ENCODE measurements at places on chromosomes 6 and 20.

- no peak for DNase-seq
Measured at GRCh38 chr20:51258582-51259165, 235.8 kb upstream of the KCNG1 start.

DNA sequence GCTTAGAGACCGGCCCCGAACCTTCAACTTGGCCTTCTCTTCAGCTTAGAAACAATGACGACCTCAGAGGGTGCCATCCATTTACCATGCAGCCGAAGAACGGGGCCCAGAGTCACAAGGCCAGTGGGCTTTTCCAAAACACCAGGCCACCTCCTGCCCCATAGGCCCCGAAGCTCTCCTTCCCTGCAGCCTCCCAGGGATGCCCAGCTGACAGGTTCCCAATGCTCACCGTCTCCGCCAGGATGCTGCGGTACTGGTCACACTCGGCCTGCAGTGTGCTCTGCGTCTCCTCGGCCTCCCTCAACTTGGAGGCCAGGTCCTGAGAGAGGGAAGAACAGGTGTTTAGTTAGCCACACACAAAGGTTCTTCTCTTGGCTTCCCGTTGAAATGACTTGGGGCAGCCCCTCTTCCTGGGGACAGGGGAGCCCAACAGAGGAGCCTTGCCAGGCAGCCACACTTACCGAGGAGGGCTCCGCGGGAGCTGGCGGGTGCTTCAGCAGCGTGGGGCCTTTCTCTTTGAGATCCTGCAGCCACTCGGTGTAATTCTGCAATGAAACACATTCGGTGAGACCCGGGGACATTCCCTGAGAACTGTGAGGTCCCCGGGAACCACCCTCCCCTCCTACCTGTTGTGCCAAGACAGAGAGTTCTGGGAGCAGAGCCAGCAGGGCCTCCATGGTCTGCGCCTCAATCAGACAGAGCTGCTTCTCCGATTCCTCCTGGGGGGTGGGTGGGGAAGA is 51.5 kb downstream of the DSTN start:
- DNase-seq = no peak

GRCh38 chr20:46276531-46276930 is 31.8 kb downstream of the CDH22 start:
- no peak for DNase-seq

- no peak for DNase-seq
Measured at GRCh38 chr20:32124916-32125454, 15.5 kb downstream of the TM9SF4 start.

GRCh38 chr6:42175860-42176259 is 2.7 kb downstream of the GUCA1A start:
- no peak for DNase-seq

DNA sequence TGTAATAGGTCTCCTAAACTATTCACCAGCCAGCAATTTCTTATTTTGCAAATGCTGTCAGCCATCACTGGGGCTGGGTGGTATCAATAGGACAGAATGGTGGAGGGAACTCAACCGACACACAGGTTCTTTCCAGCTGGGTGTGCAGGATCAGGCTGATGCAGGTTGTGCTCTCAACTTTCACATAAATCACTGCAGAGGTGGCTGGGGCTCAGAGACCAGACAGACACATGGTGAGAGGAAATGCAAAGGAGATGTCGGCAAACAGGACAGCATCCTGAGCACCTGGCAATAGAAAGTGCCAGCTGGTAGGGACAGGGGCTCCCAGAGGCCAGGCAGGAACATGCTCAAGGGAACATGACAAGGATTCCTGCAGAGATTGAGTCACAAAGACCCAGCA is 254.9 kb downstream of the SOD2 start:
- no peak for DNase-seq

DNA sequence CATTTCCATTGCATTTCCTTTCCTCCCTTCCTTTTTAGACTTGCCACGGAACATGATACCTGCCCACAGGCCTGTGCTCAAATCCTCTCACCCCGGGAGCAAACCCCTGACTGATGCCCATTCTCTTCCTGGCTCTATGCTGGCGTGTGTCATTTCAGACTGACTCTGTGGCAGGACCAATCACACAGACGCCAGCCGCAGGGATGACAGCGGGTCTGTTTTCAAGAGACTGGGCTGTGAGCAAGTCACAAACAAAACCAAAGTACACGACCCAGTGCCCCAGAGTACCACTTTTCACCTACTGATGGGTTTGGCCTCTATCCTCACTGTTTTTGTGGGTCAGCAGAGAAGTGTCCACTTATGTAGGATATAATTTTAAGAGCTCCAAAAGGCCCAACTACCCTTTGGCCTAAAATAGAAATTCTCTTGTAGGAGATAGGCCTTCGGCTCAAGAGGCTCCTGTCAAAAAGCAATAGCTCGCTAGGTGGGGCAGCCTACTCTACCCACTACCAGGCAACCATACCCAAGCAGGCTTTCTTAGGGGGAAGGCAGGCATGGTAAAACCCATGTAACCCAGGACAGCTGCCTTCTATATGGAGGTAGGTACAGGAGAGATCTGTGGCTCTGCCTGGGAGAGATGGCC is 215.7 kb downstream of the CDC5L start:
- DNase-seq = no peak

DNA sequence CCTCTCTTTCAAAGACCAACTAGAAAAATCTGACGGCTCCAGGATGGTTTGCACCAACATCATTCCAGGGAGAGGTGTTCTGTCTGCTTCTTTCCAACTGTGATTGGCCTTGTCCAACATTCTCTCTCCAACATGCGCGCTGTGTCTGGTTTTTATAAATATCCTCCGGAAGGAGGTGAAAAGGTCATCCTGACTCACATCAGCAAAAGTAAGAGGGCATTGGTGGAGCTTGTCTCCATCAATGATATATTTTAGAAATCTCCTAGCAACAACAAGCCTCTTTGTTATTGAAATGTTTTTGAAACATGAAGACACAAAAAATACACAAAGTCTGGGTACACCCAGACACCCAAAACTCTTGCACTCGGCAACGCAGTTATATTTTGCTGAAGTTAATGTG is 475.3 kb upstream of the JARID2 start:
- no peak for DNase-seq

DNA sequence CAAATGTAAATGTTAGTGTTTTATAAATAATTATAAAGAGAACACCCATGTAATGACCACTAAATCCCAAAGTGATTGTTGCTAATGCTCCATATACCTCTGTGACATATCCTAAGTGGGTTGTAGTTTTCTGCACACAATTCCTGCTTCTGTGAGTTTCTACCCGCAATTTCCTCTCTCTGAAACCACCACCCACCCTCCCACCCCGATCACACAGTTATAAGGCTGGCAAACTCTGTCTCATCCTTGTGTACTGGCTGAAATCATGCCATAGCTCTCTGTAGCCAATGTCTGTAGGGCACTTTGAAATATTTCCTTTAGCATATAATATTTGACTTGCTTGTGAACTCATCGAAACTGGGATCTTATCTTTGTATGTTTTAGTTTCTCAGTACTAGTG is 236.6 kb downstream of the PLCB1 start:
- no peak for DNase-seq

DNA sequence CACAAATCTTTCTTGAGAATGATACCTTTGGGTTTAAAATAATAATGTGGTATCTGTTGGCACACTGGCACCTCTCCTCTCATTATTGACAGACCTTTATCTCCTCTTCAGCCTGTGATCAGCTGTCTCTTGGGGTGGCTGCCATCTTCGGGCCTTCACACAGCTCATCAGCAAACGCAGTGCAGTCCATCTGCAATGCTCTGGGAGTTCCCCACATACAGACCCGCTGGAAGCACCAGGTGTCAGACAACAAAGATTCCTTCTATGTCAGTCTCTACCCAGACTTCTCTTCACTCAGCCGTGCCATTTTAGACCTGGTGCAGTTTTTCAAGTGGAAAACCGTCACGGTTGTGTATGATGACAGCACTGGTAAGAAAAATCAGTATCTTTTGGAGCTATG is 232.8 kb downstream of the GRIK2 start:
- DNase-seq = no peak

- no peak for DNase-seq
Measured at GRCh38 chr6:170288852-170289179, 2.1 kb downstream of the DLL1 start.

GRCh38 chr6:32111424-32112066 is 2.4 kb upstream of the TNXB start:
- no peak for DNase-seq

GRCh38 chr6:56343295-56343694 is 95.9 kb upstream of the COL21A1 start:
- no peak for DNase-seq
